ENCODE measurements at places on chromosomes 11 and 22.

GRCh38 chr11:122220321-122220720 is 104.3 kb upstream of the BLID start:
- no peak for DNase-seq

DNA sequence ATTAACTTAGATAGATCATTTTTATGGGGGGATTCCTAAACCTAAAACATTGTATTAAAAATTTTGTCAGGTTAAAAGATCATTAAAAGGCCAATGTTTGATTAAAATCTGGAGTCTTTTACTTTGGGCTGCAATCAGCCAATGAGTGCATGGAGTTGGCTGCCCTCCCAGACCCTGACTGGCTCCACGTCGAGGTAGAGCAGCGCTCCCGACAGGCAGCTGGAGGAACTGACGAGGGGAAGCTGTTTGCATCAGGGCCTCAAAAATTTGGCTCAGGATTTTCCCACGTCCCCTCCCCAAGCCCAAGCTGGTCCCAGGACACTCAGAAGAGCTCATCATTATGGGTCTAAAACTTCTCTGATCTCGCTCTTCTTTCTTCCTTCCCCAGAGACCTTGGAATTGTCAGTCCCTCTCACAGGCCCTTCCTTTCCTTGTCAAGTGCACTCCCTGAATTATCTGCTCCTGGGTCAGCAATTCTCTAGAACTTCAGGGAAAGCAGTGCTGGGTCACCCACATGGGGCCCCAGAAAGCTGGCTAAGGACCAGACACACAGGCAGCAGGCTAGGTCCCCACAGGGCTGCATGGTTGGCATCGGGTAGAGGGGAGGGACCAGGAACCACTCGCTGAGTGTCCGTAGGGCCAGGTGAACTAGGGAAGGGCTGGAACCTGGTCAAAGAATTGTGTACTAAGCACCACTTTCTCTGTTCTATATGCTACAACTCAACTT is 119.6 kb upstream of the IGLL5 start:
- no peak for DNase-seq

GRCh38 chr11:128695539-128696221 is 1.8 kb downstream of the FLI1 start:
- DNase-seq, result no peak

- DNase-seq, result no peak
These were observed 48.7 kb downstream of the TBC1D22A start for GRCh38 chr22:46810856-46811786.

- DNase-seq, result no peak
These were observed 9.8 kb upstream of the CARD16 start for GRCh38 chr11:105054723-105055493.

GRCh38 chr11:77269484-77270123 is 31.9 kb downstream of the GDPD4 start:
- no peak for DNase-seq

GRCh38 chr11:35905646-35906276 is 38.1 kb upstream of the LDLRAD3 start:
- no peak for DNase-seq

GRCh38 chr11:65615950-65616574 is 486 bp downstream of the PCNX3 start:
- DNase-seq, result no peak

DNA sequence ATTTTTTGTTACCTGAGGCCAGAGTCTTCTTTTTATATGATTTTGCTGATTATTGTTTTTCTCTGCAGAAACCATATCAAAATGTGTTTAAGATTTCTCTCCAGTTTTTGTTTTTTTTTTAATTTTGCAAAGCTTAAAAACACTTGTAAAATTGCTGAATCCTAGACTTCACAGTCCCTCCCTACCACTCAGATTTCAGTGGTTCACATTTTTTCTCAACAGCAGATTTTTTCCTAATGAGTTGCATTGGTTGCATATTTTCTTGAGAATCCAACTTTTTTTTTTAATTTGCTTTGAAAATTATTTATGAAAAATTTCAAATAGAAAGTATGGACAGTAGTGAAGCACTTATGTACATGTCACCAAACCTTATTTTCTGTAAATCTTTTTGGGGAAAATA is 5.8 kb downstream of the ARL14EP start:
- no peak for DNase-seq

DNA sequence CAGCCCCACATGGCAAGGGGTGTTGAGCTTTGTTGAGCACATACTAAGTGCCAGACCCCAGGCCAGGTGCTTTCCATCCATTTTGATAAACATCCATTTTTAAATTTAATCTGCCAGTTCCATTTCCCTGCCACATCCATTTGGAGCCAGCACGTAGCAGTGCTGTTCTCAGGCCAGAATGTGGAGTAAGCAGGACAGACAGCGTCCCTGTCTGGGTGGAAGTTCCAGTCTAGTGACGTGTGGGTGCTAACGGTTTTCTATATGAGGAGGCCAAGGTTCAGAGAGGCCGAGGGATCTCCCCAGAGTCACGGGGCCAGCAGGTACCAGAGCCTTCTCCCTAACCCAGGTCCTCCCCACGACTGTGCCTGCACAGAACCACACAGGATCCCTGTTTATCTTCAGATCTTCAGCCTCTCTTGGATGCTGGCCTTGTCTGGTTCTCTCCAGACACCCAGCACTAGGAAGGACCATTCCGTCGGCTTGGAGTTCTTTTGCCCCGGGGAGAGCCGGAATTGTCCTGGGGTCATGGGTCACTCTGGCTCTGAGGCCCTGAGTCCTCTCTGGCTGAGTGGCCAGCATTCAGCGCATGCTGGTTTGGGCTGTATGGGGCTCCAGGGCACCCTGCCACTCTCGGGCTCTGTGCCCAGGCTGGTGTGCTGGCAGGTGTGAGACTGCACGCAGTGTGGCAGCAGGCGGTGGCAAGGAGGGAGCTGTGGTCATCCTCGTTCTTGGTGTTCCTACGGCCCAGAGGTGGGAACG is 63.6 kb upstream of the PPARA start:
- no peak for DNase-seq

DNA sequence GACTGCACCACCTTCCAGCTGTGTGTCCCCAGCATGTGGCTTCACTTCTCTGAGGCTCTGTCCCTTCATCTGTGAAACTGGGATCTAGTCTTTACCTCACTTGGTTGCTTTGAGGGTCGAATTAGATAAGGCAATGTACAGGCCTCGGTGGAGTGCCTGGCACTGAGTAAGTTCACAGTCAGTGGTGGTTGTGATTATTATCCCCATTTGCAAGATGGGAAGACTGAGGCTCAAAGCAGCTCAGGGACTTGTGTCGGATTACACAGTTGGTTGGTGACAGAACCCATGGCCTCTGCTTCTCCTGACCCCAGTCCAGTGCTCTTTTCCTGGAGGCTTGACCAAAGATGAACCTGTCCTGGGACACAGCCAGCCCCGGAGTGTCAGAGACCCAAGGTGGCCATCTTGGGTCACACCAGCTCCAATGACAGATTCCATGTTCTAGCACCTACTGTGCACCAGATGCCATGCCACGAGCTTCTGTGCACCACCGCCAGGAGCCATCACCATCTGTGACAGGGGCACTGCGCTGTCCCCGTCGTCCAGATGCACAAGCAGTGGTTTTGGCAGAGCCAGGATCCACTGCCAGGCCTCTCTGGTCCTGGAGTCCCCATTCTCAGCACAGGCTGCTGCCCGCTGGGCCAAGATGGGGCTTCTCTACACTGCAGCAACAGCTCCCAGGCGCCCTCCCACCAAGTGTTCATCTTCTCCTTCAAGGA is 60.5 kb downstream of the IGLL1 start:
- no peak for DNase-seq

GRCh38 chr11:693415-693831 is 1.6 kb downstream of the DEAF1 start:
- DNase-seq, result no peak
